Heart left ventricle (tissue), 16 donors: ENCODE measurements at places on chromosomes 7 and 10. TPM values are rescaled to one million over a fixed set of nuclear protein-coding genes. Genes with fewer than 3 reads are reported as not detected.

DNA sequence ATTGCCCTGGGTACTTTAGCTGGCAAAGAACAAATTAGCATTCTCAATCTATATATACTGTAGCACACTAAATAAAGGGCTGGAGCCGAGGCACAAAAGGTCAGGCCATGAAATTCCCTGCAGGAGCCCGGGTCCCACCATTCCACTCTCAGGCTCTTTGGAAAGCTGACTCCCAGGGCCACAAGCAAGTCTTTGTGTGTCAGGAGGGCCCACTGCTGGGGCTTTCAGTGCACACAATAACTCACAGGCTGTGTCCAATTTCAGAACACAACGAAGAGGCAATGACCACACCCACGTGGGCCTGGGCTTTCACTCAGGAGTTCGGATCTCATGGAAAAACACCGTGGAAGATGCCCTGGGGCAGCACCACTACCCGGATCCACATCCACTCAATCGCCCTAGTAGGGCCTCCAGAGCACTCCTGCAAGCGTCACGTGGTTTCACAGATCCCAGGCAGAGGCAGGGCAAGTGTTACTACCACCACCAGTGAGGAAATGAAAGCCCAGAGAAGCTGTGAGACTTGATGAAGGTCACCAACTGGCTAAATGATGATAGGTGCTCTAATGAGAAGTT lies 60.3 kb downstream of the COBL start:
- no peak for DNase-seq

DNA sequence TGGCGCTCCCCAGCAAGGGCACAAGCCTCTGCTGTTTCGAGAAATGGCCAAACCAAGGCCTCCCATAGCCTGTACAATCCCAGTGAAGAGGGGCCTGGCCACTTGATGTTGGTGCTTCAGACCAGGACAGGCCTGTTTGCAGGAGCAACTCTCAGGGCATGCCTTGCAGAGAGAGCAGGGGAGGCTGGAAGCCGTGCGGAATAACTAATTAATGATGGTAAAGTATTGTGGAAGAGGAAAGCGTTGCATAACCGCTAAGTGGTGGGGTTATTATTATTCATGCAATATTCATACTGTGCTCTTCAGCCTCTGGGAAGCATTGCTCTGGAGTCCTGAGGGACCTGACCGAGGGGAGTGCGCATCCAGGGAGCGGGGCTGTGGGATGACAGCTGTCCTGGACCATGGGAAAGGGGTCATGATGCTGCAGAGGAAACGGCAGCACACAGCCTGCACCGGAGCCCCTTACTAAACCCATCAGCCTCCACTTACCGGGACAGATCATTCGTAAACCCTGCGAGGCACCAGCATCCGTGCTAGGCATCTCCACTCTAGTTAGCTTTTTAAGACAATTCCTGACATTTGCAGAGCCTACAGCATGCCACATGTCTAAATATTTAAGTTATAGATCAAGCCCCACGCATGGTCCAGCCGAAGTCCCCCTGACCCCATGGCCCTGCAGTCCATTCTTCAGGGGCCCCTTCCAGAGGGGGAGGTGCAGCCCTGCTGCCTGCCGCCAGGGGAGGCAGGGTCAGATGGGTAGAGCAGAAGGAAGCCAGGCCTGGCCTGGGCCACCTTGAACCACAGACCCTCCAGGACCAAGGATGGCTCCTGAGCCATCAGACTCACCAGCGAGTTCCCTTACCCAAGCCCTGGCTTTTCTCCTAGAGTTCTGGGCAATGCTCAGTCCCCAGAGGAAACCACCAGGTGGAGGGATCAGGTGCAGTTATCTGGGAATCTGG lies 11.6 kb downstream of the TMEM273 start:
- peak; percentile 64 for DNase-seq

STEAP2 gene
- 9.1 TPM for total RNA-seq

CCDC146 gene
- 12.3 TPM for total RNA-seq

DNA sequence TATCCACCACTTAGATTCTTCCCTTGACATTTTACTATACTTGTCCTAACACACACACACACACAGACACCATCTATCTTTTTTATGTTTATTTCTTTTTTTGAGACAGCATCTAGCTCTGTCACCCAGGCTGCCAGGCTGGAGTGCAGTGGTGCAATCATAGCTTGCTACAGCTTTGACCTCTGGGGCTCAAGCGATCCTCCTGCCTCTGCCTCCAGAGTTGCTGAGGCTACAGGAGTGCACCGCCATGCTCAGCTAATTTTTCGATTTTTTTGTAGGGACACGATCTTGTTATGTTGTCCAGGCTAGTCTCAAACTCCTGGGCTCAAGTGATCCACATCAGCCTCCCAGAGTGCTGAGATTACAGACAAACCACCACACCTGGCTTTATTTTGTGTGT lies 16.7 kb downstream of the WIPI2 start:
- no peak for DNase-seq

DNA sequence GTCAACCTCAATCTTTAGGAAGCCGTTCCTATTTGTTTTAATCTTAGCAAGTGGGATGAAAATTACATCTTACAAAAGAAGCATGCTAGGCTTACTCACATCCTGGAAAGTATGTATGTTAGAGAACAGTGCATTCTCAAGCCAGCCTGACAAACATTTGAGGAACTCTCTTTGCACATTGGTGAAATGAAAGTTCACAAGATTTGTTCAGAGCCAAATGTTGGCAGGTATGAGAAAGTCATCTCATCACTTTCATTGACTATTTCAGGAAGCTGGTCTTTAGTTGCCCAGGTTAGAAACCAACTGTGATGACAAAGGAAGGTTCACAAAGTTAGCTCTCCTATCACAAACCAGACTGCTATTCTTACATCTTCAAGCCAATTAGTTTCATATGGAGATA lies 57.1 kb downstream of the ABCB1 start:
- no peak for DNase-seq

ABI1 gene
- 34.2 TPM for total RNA-seq

ZNF92 gene
- total RNA-seq = 2.4 TPM

GRCh38 chr10:97169063-97169462 lies 16.7 kb downstream of the SLIT1 start:
- no peak for DNase-seq

- DNase-seq = no peak
Observed at GRCh38 chr7:126720232-126720631, 532.5 kb downstream of the GRM8 start.

OR2A12 gene
- not detected for total RNA-seq

LRIT1 gene
- total RNA-seq = not detected

DNA sequence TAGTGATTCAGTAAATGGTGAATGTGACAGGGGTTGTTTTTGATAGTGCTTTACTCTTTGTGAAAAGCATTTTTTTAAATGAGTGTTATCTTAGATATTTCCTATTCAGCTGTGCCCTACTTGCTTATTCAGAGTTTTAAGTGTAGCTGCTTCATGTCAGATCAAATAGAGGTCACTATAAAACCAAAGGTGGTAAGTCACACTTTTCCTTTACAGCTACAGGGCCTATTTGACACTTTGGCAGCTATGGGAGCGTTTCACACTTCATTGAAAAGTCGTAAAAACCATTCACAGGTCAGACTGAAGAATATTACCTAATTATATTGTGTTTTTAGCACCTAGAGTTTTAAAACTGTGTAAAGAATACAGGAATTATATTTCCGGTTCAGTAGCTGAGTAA lies 67.3 kb downstream of the ANKIB1 start:
- no peak for DNase-seq

CTBP2 gene
- 25.8 TPM for total RNA-seq

DNA sequence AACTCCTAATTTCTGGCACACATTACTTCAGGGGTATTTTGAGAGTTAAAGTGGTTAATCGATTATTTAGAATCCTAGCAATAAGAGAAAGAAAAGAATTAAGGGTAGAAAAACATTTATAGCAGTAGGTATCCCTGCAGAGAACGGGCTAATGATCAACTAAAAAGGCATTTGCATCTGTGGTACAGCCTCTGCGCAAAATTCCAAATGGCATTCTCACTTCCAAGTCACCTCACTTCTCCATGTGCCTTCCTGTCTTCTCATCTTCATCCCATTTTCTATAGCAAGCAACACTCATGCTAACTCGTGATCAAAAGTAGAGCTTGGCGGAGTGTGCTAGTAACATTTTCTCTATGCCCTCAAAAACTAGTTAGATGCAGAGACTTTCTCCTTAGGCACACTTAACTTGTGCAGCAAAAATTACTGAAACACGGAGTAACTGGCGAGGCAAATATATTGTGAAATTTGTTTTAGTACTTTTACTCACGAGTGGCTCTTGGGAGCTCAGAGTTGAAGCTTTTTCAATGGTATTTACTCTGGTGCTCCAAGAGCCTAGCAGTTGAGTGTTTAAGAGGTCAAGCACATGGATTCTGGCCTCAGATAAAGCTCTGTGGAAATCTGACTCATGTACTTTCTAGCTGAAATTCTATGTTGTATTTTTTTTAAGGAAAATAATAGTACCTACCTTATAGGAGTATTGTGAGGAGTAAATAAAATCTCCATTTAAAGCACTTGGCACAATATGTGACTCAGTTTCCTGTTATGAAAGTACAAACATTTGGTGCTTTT lies 65.1 kb downstream of the MET start:
- no peak for DNase-seq

GRCh38 chr7:53218730-53219504 lies 183.5 kb downstream of the POM121L12 start:
- DNase-seq = no peak

AQP1 gene
- total RNA-seq = 210 TPM

MMP21 gene
- total RNA-seq = not detected

DNA sequence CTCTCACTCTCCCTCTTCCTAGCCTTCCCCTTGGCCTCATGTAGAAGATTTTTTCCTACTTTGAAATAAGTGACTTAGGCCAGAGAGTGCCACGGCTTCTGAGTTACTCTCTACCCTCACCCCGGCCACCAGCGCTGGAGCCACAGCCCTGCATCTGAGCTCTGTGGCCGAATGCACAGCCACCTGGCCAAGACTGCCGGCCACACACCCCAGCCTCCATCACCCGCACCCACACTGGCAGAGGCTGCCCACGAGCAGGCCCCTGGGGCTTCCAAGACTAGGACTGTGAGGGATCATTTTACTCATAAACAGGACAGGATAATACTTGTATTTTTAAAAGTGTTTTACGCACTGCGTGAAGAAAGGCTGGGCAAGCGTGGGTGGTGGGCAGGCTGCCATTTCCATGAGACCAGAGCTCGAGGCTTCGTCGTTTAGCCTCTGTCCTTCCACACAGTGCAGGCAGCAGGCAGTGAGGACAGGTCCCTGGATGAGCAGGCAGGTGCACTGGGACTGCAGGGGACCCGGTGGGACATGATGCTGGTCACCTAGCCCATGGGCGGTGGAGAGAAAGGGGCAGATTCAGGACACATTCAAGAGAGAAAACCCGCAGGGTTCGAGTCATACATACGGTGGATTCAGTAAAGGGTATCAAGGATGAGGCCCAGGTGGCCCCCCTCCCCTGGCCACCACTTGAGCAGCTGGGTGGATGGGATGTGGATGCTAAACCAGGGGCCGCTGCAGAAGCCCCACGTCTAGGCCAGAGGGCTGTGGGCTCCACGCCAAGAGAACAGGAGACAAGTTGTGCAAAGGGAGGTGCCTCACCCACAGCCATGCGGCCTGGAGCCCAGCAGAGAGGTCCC lies 35.5 kb upstream of the RNF32 start:
- no peak for DNase-seq

DNA sequence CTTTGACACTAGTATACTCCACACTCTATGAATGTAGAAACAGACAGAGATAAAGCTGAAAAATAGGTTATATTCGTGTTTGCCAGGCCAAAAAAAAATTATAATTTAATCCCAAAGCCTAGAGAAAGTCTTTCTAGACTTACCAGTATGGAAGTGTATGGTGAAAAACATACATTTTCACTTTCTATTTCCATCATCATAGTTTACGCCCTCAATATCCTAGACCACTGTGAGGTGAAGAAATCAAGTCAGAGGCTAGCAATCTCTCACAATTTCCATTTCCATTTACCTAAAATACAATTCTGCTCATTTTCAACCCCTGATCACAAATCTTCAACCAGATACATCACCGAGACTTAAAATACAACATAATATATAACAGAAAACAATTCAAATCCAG lies 16.2 kb downstream of the GPR22 start:
- no peak for DNase-seq

GRCh38 chr7:46954181-46954580 lies 627.7 kb downstream of the TNS3 start:
- no peak for DNase-seq

- DNase-seq = no peak
Observed at GRCh38 chr7:69780379-69780778, 182.1 kb downstream of the AUTS2 start.

DNA2 gene
- total RNA-seq = 2.6 TPM
